ENCODE measurements at places on chromosomes 12 and 14. TPM values are rescaled to one million over a fixed set of nuclear protein-coding genes. Genes with fewer than 3 reads are reported as not detected.

- DNase-seq: no peak
Observed at GRCh38 chr14:30855345-30856037, 18.9 kb upstream of the COCH start.

DNA sequence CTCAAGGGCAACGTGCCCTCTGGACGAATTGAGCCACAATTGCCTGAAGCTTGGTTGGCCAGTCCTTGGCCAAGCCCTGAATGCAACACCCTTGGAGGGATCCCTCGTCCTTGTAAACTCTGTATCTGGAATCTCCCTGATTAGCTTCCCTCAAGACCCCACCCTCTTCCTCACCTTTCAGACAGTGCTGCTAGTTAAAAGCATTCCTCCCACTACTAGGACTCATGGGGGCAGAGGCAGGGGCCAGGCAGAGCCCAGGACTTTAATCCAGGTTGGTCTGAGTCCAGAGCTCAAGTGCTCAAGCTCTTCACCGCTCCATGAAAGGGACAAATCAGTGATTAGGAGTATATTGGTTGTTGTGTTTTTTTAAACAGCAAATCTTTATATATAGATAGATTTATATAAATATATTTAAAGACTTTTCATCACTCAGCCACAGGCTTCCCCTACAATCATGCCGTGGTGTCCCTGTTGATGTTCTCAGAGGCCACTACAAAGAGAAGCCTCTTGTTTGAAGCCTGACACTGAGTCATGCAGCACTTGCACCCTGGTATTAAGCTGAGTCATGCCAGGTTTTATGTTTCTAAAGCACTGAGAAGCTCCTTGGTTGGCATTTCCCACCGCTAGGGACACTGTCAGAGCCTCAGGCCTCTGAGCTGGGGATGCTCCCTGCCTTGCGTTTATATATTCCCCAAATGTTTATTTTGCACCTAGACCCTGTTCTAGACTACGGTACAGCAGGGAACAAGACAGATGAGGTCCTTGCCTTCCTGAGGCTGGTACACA, 53.8 kb upstream of the GSC start:
- no peak for DNase-seq

DNA sequence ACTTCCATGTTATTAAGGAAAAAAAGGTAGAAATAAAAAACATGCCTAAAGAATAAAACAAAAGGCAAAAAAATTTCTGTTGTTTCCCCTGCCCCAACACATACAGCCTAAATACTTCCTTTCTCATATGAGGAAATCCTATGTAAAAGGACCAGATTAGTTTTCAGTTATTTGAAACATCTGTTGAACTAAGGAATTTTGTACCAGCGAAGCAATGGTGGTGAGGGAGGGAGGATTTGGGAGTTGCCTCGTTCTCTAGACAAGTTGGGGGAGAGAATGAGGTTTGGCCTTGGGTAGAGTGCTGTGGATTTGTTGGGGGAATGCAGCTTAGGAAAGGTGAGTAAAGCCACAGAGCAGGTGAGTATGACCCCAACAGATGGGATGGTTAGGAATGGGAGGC, 141.5 kb upstream of the RFLNA start:
- DNase-seq: no peak

The PIWIL1 gene
- total RNA-seq: not detected

DNA sequence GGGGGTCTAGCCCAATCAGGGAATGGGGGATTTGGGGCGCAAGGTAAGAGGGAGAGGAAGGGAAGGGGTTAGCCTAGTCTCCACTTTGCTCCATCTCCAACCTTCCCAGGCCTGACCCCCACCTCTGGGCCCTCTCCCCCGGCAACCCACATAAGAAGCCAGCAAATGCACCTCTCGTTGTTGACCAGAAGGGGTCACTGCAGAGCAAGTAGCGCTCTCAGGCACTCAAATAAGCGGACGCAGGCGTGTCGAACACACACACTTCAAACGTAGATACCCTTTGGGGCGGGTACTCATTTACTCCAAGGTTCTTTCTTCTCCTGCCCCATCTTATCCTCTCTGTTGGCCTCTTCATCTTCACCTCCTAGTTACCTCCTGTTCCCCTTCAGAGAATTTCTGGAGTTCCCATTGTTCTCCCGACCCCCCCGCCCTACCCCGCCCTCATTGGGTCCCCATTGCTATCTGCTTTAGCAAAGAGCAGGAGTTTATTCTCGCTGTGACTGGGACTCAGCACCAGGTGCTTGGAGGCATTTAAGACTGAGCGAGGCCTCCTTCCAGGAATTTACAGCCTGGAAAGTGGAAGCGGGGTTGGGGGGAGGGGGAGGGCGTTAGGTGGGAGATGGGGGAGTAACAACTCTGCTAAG, 1.5 kb upstream of the SRRM4 start:
- DNase-seq: no peak

DNA sequence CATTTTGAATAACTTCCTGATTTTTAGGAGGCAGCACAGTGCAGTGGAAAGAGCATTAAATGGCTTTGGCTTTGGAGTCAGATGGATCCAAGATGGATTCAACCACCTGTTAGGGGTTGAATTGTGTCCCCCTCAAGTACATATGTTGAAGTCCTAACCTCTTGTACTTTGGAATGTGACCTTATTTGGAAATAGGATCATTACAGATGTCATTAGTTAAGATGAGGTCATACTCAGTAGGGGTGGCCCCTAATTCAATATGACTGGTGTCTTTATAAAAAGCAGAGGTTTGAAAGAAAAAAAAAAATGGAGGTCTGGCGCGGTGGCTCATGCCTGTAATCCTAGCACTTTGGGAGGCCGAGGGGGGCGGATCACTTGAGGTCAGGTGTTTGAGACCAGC, 18.8 kb downstream of the ATP5MC2 start:
- DNase-seq: no peak
